Activated CD8-positive, alpha-beta memory T cell treated with anti-CD3 and anti-CD28 coated beads for 1 hour (primary cell): ENCODE measurements at places on chromosomes 7 and 10.

- no peak for DNase-seq
These were observed 537.4 kb downstream of the AUTS2 start for GRCh38 chr7:70135656-70136055.

DNA sequence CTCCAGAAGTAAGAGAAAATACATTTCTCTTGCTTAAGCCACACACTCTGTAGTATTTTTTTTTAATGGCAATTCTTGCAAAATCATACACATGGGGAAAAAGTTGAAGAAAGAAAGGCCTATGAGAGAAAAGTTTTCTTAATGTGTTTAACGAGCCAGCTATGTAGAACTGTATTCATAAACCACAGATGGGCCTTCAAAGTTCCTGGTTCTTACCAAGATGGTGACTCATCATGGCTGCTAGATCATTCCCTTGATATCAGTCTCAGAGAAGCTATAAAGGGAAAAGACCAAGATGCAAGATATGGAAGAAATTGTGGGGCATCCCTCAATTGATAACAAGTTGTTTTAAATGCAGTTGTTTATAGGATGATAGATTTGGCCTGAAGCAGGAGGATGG lies 992.7 kb upstream of the MBL2 start:
- no peak for DNase-seq

DNA sequence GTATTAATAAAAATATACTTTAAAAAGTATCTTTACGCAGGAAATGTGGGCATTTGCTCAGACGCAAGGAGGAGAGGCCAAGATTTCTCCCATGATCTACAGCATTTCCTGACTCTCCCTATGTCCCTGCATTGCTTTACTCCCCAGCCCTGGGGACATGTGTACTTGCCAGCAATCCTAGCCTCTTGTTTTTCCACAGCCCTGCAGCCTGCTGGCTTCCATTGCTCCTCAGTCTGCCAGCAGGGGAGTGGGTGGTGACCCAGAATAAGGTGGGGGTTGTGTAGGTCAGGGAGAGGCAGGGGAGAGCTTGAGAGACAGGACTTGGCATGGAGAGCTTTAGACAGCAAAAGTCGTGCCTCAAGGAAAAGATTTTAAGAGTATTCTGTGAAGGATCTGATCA lies 307.7 kb downstream of the CDK14 start:
- no peak for DNase-seq

- no peak for DNase-seq
These were observed 1068.1 kb downstream of the NRG3 start for GRCh38 chr10:82943142-82943541.

DNA sequence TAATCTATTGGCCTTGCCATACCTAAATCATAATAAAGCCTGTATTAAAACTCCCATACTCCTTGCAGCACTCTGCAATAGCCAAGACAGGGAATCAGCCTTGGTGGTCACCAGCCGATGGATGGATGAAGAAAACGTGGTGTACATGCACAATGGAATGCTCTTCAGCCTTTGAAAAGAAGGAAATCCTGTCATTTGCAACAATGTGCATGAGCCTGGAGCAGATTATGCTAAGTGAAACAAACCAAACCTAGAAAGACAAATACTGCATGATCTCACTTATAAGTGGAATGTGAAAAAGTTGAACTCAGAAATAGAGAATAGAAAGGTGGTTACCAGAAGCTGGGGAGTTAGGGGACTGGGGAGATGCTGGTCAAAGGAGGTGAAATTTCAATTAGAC lies 218.5 kb downstream of the GRID1 start:
- no peak for DNase-seq

DNA sequence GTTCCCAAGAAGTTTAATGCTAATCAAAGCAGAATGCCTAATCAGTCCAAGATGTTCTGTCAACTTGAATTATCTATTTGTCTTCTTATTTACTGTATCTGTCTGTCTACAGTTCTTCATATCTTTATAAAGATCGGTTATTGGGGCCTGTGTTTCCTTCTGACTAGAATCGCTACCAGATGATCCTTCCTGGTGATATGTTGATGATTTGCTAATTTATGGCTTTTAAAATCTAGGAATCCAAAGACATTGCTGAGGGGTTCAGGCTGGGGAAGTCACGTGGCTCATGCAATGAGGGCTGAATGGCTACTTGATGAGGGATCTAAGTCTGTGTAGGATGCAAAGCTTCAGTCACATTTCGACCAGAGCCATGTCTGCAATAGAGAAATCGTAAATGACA lies 536.3 kb downstream of the KCNMA1 start:
- DNase-seq = no peak

DNA sequence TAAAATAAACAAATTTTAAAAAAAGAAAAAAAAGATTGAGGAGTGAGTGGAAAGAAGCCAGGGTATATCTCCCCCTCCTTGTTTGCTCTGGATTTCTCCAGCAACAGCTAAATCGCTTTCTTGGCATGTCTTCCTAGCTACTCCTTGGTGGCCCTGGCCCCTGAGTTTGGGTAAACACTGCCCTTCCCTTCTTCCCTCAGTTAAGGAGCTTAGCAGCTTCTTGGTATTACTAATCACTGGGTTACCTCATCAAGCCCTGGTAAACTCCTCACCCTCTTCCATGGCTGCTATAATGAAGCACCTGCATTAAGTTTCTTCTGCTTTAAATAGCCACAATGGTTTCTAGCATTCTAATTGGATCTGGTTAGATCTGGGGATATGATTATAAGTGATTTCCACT lies 269.8 kb downstream of the FZD1 start:
- no peak for DNase-seq

DNA sequence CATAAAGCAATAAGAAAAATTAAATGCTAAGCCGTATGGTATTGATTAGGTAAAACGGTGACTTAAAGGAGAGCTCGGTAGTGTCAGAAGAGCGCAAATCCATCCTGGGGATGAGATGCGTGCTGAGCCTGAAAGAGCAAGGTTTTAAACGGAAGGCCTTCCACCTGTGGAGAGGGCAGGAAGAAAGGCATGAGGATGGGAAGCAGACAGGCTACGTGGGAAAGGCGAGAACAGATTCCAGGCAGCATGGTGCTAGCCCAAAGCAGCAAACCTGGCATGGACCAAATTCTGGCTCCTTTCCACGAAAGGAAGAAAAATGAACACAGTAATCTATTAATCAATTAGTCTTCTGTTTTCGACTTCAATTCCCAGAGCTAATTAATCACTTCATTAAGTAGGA lies 103.5 kb downstream of the HIPK2 start:
- DNase-seq = no peak

DNA sequence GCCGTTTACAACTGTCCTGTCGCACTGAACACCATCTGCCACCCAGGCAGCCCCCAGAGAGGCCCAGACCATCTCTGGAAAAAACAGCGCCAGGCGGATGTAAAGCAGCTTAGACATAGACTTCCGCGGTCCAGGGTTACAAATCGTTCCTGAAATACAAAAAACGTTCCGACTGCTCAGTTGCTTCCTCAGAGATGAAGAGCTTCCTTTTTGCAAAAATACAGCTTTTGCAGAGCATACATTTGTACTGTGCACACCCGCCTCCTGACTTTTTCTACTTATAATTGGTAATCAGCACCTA lies 11.4 kb downstream of the DAGLB start:
- DNase-seq = no peak

DNA sequence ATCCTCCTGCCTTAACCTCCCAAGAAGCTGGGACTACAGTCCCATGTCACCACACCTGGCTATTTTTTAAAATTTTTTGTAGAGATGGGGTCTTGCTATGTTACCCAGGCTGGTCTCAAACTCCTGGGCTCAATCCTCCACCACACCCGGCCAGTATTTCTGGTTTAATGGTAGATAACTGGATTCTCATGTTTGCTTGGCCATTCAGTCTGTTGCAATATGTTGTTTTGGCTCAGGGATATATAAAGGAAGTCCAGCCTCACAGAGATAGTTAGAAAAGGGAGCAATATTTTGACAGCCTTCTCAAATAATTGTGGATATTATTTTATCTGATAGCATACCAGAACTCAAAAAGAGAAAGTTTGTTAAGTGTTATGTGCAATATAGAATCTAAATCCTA lies 82.4 kb downstream of the BTAF1 start:
- DNase-seq = no peak

- no peak for DNase-seq
These were observed 123.6 kb downstream of the CLEC2L start for GRCh38 chr7:139647085-139647484.

DNA sequence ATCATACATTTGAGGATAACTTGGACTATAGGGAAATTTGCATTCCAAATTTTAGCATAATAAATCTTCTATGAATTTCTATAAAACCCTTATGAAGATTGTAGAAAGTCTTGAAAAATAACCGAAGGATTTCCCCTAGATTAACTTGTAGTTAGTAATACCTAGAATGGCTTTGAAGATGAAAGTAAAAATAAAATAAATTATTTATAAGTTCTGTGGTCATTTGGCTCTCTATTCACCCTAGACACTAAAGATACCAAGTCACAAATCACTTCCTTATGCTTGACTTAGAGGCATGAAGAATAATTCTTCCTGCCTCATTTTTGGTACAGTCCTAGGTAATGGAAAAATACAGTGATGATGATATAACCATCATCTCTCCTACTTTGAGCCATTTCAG lies 79.3 kb downstream of the CSTF2T start:
- DNase-seq = no peak

GRCh38 chr7:26705567-26705966 lies 158.8 kb downstream of the SKAP2 start:
- no peak for DNase-seq

- no peak for DNase-seq
These were observed 81.9 kb upstream of the DYNC1I1 start for GRCh38 chr7:95690367-95690947.

DNA sequence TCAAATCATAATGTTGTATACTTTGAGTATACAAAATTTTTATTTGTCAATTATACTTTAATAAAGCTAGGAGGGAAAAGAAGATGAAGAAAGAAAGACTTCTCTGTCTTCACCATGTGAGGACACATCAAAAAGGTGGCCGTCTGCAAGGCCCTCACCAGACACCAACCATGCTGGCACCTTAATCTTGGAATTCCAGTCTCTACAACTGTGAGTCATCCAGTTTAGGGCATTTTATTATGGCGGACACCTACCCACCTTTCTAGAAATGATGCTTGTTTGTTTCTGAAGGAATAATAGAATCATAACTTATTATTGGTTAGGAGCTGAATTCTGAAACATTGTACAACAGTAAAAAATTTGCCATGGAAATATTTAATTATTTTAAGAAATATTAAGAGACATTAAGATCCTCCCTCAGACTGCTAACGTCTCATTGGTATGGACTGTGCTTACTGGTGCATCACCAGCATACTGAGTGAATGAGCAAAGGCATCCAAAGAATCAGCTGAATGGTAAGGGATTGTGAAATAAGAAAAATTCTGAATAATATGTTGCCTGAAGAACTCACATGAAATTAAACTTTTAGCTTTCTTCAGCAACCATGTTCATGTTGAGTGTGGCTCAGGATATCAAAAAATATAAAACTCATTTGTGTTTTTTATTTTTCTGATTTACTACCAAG lies 536.6 kb downstream of the HTR7 start:
- DNase-seq = no peak

GRCh38 chr10:72234560-72235095 lies 18.6 kb upstream of the ASCC1 start:
- DNase-seq = no peak

DNA sequence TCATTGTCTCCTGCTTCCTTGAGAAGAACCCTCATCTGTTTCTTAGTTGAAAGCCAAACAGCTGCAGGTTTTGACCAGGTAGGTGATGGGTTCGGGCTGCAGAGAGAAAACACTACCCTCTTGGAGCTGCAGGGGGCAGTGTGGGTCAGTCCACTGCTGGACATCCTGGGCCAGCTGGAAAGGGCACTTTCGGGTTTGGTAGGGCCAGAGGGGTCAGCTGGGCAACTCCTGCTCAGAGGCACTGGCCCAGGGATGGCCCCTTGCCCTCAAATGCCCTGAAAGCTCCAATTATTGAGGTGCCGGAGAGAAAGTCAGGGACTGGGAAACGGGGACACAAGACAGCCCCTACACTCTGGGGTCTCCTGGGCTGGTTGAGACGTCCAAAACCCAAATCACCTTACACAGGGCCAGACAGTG lies 90.7 kb downstream of the MKI67 start:
- DNase-seq = peak; percentile 8

GRCh38 chr7:158732494-158733219 lies 28.1 kb upstream of the NCAPG2 start:
- no peak for DNase-seq

GRCh38 chr10:27998954-27999275 lies at the start of gene ODAD2:
Gene ODAD2 (minus strand): TSS chr10:27999079. CDS start chr10:27995142, 3,937 bp downstream.
- DNase-seq = no peak
